ENCODE measurements at places on chromosomes 2 and 18.

DNA sequence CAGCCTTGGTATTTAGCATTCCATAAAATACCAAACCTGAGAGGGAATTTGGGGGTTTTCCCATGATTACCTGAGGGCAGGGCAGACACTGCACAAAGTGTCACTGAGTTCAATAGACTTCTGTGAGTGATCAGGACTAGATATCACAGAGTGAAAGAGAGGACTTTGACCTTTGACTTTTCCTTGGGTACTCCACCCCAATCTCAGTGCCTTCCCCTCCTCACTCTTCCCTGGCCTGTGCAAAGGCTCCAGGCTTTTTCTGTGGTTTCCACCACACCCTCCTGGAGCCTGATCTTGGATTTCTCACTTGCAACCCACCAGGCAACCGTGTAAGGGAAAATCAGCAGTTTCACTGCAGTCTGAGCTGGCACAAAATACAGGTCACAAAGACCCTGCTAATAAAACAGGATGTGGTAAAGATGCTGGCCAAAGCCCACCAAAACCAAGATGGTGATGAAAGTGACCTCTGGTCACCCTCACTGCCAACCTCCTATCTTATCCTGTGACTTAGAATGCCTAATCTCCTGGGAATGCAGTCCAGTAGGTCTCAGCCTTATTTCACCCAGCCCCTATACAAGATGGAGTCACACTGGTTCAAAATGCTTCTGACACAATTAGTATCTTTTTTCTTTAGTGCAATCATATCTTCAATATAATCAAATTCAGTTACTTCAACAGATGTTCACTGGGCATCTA is 64.0 kb downstream of the BOD1L2 start:
- no peak for DNase-seq

DNA sequence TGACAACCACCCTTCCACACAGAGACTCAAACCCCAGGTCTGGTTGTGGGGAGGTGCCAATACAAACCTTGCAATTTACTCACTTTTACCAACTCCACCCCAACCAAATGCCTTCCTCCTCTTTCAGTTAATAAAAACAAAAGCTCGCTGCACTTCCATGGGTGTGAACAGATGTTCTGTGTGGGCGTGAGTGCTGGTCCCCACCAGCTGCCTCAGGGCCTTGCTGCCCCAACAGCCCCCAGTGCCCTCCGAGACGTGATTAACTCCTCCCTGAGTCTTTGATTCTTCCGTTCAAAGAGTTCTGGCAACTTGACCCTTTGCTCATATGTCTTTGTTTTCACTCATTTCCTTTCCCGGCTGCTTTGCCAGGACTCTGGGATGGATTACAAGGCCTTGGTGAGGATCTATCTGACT is 258.9 kb upstream of the CXCR4 start:
- DNase-seq = no peak

- peak; percentile 68 for DNase-seq
Observed at GRCh38 chr2:101831351-101831865, 133.9 kb downstream of the MAP4K4 start.

GRCh38 chr2:86420913-86421312 is 20.3 kb upstream of the KDM3A start:
- DNase-seq = no peak

- DNase-seq = no peak
Observed at GRCh38 chr18:39462436-39462835, 1896.8 kb upstream of the CELF4 start.

- no peak for DNase-seq
Observed at GRCh38 chr2:112184121-112184520, 45.9 kb downstream of the FBLN7 start.

DNA sequence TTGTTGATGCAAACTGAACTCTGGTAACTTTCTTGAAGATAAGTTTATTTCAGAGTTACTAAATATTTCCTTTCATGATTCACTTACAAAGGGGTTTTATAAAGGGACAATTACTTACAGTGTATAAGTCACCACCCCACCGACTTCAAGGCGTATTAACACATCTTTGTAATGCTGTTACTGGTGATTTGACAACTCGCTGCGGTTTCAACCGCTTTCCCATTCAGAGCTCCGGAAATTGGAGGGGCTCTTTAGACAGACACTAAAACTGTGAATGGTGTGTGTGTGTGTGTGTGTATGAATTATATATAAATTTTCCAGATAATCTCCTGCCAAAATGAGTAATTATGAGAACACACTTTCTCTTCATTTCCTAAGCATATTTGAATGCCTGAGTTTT is 4.9 kb downstream of the TM4SF20 start:
- no peak for DNase-seq

GRCh38 chr2:68119504-68119903 is 38.2 kb upstream of the PNO1 start:
- no peak for DNase-seq

DNA sequence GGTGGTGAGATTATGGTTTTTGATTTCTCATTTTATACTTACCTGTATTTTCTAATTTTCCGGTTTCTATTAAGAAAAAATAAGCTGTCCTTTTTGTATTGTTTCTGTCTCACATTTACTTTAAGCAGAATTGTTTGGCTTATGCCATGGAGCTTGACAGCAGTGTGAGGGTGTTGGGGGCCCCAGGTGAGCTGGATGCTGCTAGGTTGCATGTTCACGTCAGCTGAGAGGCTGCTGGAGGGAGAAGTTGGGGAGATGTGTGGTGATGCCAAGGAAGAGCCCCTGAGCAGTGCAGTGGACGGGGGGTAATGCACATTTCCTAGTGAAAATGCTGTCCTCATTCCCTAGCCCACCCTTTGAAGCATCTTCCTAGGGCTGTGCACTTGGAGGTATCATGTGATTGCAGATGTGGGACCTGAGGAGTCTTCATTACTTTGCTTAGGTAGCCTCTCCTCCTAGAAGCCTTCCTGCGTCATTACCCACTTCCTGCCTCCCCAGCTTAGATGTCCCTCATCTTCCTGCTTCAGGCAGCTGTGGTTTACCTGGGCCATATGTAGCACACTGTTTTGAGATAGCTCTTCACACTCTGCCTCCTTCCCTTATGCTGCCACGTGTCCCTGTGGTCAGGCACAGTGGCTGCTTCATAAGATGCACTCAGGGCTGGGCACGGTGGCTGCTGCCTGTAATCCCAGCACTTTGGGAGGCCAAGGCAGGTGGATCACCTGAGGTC is 16.2 kb downstream of the ATG16L1 start:
- peak; percentile 91 for DNase-seq

DNA sequence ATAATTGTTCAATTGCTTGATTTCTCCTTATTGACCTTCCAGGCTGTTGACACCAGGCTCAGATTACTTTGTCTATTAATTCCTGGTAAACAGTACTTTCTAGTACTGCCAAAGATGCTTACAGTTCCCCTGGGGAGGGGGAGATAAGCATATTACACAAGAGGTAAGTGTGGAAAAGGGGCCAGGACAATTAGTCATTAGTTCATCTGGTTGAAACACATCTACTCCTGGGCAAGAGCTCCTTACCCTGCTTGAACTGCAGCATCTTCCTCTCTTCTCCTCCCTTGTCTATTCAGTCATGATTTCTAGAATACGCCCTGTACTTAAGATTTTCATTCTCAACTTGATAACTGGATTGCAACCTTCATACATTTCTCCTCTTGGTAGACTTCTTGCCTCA is 10.4 kb upstream of the SPATS2L start:
- no peak for DNase-seq

- no peak for DNase-seq
Observed at GRCh38 chr2:98815795-98816194, 84.9 kb upstream of the MGAT4A start.

GRCh38 chr18:79597831-79598632 is 81.6 kb upstream of the CTDP1 start:
- DNase-seq = no peak

All from naive thymus-derived CD4-positive, alpha-beta T cell (primary cell).